ENCODE measurements at places on chromosomes 6 and 20.

DNA sequence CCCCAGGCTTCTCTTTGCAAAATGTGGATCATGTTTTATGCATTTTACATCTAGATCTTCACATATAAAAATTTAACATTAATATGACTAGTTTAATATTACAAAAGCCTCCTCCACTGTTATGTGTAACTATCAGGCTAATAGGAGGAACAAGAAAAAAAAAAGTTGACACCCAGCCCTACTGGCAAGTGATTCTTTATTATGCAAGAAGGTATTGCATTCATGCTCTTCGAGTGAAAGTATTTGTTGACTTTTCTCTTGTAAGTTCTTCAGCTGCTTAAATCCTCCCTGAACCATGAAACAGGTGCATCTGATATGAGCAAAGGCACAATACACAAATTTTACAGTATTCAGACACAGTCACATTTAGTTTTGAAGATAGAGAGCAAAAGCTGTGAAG is 716 bp upstream of the HLA-DQB2 start:
- DNase-seq, result no peak

DNA sequence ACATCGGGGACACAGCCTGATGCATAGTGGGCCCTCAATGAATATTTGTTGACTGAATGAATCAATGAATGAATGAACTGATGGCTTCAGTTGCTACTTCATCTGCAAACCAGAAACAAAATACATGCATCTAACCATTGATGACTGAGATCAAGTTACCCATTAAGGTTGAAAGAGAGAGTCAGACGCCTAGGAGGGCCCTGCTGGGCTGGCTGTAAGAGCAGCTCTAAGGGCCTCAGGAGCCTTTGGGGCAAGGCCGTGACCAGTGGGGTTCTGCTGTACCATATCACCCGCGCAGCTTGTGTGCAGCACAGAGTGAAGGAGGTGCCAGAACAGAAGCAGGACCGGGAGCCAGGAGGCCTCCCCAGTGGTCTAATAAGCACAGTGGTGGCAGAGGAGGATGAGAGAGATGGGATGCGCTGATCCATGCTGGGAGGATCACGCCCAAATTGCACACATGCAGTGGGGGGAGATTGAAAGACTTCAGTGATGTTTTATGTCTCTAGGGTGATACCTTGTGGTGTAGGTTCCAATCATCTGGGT is 96.1 kb upstream of the KCNG1 start:
- DNase-seq, result no peak

DNA sequence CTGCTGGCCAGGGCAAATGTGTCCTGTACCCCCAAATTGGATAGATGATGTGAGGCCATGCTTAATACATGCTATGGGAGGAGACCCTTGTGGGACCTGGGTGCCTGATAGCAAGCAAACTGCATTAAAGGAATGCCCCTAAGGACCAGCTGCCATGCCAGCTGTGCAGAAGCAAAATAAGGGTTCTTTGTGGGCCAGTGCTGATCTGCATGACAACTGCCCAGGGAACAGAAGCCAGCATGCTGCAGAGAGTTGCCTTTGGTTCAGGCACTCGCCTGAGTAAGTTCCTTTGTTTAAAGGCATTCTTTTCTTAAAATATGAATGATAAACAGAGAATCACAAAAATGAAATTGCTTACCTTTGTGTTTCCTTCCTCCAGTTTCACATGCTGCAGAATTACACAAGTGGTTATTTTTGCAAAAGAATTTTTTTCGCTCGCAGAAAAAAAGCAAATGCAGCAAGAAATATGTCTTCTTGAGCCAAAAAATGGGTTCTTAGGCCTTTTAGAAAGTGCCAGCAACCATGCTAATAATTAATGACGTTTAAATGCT is 6.9 kb upstream of the SYNDIG1 start:
- no peak for DNase-seq

- DNase-seq, result no peak
These were observed 8.2 kb downstream of the MAS1L start for GRCh38 chr6:29479560-29479959.

- no peak for DNase-seq
These were observed 31.4 kb downstream of the LINC00237 start for GRCh38 chr20:21074605-21075336.

- DNase-seq, result no peak
These were observed 176.7 kb downstream of the CLIC5 start for GRCh38 chr6:45838996-45839395.

- no peak for DNase-seq
These were observed 1133.3 kb upstream of the ADGRB3 start for GRCh38 chr6:67501755-67502154.

GRCh38 chr6:26415791-26416190 is 13.7 kb downstream of the BTN3A1 start:
- no peak for DNase-seq

DNA sequence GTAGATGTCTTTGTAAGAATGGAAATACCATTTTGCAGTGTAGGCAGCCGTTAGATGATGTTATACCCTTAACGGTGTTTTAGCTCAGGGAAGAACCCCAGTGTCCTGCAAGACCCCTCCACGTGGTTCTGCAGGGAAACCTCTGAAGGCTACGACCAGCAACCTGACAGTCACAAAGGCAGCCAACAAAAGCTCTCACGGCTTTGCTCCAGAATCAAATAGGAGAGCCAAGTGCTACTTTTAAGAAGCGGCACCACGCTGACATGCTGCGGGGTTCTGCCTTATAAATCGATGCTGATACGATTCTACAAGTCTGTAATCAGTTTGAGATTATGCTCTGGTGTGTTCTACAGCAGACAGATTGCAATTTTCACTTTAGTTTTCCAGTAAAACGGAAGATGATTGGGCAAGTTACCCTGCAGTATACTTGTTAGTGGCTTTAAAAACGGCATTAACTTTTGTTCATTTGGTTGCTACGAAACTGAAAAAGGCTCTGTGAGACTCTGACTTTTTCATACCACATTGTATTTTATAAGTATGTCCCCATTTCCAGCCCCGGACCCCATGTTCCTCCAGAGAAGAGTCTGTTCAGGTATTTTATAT is 312.9 kb downstream of the SAMD5 start:
- DNase-seq, result no peak

DNA sequence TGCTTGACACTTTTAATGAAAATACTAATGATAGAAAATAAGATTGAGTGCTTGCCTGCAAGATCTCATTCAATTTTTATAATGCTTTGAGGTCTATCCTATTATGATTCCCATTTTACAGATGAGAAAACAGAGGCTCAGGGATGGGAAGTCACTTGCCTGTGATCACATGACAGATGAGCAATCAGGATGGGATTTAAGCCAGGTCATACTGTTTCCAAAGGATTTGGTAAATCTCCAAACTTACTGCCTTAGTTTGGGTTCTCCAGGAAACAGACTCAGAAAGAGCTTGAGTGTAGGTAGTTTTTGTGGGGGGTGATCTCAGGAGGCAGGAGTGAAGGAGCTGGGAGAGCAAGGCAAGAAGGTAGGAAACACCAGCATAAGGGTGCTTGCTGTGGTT is 456.3 kb downstream of the MAFB start:
- no peak for DNase-seq

DNA sequence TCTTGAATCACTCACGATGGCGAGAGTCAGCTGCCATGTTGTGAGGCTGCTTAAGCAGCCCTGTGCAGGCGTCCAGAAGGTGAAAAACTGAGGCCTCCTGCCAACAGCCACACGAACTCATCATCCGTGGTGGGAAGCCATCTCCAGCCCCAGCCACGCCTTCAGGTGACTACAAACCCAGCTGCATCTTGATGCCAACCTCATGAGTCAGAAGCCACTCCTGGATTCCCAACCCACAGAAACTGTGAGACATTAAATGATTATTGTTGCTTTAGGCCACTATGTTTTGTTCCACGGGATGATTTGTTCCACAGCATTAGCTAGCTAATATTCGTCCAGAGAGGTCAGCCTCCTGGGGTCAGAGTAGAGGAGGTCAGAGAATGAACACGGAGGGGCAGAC is 80.5 kb downstream of the SNX5 start:
- no peak for DNase-seq

DNA sequence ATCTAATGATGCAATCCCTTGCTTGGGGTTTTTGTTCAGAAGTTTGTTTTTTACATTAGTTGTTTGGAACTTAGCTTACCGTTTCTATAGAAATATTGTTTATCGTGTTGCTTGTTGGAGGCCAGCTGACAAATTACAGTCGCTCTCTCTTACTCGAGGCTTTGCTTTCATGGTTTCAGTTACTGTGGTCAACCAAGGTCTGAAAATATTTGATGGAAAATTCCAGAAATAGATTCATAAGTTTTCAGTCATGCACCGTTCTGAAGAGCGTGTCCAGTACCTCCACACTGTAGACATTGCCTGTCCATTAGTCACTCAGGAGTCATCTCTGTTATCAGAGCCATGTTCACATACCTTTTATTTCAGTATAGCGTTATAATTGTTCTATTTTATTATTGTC is 47.9 kb downstream of the DEK start:
- no peak for DNase-seq

- DNase-seq, result no peak
These were observed 121.4 kb downstream of the ATXN1 start for GRCh38 chr6:16639684-16640480.

GRCh38 chr6:39218868-39219567 is 10.3 kb downstream of the KCNK5 start:
- DNase-seq, result no peak

GRCh38 chr20:31797364-31797763 is 21.8 kb upstream of the MYLK2 start:
- DNase-seq, result no peak

- no peak for DNase-seq
These were observed 91.3 kb upstream of the HEY2 start for GRCh38 chr6:125658136-125658535.

GRCh38 chr20:62972845-62973745 is 20.6 kb downstream of the SLC17A9 start:
- DNase-seq, result no peak

DNA sequence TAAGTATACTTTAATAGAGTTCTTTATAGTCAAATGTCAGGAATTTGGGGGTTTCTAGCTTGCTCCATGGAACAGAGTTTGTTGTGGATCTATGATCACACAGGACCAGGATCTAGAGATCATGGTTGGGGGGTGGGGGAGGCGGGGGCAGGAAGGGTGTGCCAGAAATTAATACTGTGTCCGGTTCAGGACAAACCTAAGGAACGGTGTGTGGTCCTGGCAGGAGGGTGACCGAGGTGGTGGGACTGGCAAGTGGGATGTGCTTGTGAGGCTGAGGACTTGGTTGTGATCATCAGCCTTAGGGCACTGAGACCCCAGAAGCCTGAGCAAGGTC is 27.9 kb downstream of the GSTA3 start:
- no peak for DNase-seq

GRCh38 chr20:56788041-56788670 is 159.1 kb downstream of the TFAP2C start:
- DNase-seq, result no peak

- no peak for DNase-seq
These were observed 479.2 kb downstream of the QKI start for GRCh38 chr6:163893609-163894189.

DNA sequence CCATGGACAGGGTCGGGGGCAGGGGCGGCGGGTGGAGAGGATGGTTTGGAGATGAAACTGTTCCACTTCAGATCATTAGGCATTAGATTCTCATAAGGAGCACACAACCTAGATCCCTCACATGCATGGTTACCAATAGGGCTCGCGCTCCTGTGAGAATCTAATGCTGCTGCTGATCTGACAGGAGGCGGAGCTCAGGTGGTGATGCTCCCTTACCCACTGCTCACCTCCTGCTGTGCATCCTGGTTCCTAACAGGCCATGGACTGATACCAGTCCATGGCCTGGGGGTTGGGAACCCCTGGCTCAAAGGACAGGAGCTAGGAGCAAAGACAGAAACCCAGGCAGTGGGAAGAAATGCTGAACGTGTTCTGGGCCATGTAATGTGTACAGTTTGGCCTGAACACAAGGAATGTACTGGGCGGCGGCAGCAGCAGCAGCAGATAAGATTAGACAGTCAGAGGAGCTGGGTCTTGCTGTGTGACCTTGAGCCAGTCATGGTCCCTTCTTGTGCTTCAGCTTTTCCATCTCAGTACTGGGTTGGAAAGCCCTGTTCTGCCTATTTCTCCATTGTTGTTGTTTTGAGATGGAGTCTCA is 4.7 kb upstream of the SPAG4 start:
- no peak for DNase-seq

DNA sequence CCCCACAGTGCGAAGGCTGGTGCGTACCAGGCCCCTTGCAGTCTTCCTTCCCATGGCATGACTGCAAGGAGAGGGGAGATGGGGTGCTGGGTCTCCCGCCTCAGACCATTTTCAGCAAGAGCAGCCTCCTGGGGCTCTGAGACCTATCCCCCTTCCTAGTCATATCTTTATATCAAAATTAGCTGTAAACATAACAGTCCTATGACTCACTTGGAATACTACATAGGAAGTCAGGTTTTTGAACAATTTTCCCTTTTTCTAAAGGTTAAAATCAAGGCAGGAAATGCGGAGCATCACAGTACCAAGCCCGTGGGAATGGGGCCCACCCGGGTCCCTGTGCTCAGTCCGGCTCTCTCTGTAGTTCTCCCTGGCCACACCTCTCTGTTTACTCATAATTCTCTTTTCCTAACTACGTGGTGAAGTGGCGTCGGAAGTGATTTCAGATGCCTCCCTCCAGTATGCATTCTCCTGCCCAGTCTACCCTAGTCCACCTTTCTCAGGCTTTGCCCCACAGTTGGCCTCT is 109.8 kb upstream of the TMEM170B start:
- no peak for DNase-seq

DNA sequence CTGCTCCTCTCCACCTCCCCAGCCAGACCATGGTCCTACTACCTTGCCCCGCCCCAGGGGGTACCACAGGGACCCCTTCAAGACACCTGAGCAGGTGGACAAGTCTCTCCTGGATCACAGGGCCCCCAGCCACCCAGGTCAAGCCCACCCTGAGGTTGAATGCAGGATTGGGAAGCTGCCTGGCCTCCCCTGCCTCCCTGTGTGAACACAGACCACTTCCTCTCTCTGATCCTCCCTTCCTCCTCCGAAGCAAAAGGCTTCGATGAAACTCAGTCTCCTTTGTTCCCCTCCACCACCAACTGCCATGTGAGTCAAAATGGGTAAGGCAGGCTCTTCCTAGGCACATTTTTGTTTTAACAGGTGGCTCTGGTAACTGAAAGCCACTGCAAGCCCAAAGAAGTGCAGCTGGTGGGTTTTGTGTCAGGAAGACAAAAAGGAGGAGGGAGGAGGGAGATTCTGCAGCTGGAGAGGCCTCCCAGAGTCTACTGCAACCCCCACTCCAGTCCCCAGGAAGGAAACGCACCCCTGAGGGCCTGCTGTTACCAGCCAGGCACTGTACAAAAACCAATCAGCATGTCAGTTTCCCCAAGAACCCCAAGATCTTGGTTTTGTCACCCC is 5.4 kb downstream of the ADA start:
- no peak for DNase-seq

DNA sequence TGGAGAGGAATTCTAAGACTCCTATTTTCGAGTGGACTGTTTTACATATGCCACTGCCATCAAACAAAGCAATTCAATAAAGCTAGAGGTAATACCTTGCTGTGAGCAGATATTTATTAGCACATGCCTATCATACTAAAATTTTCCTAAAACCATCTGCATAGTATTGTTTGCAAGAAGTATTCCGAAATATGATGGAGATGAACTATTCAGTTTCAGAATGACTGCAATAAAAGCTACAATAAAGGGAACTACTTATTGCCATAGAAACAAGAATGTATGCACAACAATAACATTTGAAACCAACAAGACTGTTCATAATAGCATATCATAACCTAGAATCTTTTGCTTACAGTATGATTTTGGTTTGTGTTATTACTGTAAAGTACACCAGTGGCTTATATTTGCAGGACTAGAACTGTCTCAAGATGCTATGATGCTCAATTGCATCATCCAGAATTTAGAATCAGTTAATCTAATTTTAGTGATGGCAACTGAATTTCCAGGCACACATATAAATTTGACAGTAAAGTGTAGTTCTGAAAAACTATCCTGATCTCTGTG is 144.3 kb downstream of the GRIK2 start:
- no peak for DNase-seq

- no peak for DNase-seq
These were observed 206.7 kb upstream of the AGPAT4 start for GRCh38 chr6:161480421-161481155.
